GM23338 (cell line): ENCODE measurements at places on chromosomes 2 and 18. TPM values are rescaled to one million over a fixed set of nuclear protein-coding genes. Genes with fewer than 3 reads are reported as not detected.

Gene RNF125
- 29.2 and 34.8 TPM in 2 replicates for total RNA-seq

Gene ERBB4
- 0.73 and 1.4 TPM in 2 replicates for total RNA-seq

Gene IL36A
- not detected in 2 replicates for total RNA-seq

Gene CHRNG
- not detected in 2 replicates for total RNA-seq

Gene PLGLB2
- 1.0 TPM in 1 of 2 replicates, not detected in the other for total RNA-seq

Gene ALPI
- not detected in 2 replicates for total RNA-seq

- peaks cover 44% of the 10 kb centered on the region for H3K4me1 ChIP-seq
- peak; percentile 35 for DNase-seq
- H3K36me3 ChIP-seq: no peaks in the 10 kb centered on the region
These were observed 54.9 kb downstream of the R3HDM1 start for GRCh38 chr2:135586148-135586547.

DNA sequence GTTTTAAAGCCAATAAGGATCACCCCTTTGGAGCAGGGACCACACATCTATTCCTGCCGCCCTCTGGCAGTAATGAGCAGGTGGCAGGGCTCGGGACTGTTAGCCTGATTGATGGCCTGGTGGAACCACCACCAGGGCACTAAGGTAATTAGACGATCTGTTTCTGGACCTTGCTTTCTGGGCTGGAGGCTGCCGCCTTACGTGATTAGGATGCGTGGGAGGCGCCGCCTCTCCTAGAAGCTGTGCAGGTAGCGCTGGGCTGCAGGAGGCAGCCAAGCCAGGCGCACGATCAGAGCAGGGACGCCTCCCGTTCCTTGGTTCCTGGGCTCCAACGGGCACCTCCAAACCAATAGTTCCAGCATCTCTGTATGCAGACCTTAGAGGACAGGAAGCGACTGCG, 242.6 kb upstream of the RAB12 start:
- H3K27ac ChIP-seq: no peak overlapping the region
- H3K27me3 ChIP-seq: 0 out of 2 replicates have a peak, but pooled peaks cover 6% of the 10 kb centered on the region
- peak; percentile 55 for DNase-seq
- no peaks in the 10 kb centered on the region; the same call in 1 of the 2 replicates for H3K4me1 ChIP-seq

DNA sequence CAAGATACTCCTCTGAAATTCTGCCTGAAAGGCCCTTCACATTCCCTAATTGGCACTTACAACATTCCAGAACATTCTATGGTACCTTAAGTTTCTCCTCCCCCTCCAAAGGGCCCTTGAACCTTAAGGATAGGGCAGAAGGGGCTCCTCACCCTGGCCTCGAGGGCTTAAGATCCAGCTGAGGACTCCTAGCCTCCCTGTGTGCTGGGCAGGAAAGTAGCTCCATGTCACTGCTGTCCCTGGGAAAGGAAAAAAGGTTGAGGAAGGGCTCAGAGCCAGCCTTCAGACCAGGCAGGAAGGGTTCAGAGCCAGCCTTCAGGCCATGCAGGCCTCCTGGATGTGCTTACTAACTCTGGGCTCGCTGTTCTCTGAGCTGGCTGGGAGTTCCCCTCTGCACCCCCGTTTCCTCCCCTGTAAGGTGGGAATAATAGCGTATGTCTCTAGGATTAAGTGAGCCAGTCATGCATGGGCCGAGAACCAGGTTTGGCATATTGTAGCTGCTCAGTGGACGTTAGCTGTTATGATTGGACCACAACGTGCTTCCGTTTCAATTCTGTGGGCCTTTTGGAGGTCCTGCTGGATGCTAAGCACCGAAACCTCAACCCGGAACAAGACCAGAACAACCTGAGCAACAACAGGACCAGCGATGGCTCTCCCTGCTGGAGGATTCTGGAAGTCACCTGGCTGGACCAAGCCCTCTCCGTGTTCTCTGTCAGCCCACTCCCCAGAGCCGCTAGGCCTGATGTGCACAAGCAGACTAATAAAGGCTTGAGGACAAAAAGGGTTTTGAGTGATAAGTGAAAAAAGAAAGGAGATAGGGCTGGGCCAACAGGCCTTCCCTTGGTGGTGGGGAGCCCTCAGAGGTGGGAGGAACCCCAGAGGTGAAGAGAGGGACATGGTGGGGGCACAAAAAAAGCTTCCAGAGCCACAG, 1.0 kb upstream of the B3GNT7 start:
- H3K36me3 ChIP-seq: no peaks in the 10 kb centered on the region
- no peaks in the 10 kb centered on the region for H3K27me3 ChIP-seq
- H3K4me1 ChIP-seq: peaks cover 22% of the 10 kb centered on the region
- H3K27ac ChIP-seq: 0 out of 2 replicates have a peak overlapping the region, but pooled peaks have one; percentile 7

GRCh38 chr2:197433780-197434438, 919 bp downstream of the SF3B1 start:
- no peaks in the 10 kb centered on the region; the same call in 1 of the 2 replicates for H3K36me3 ChIP-seq
- no peaks in the 10 kb centered on the region for H3K27me3 ChIP-seq
- peak overlapping the region; percentile 83 for H3K4me3 ChIP-seq
- H3K27ac ChIP-seq: peak overlapping the region; percentile 93
- peaks cover 28% of the 10 kb centered on the region for H3K4me1 ChIP-seq
- no peak for DNase-seq

- DNase-seq: no peak
- no peak overlapping the region for H3K4me3 ChIP-seq
- H3K27ac ChIP-seq: no peak overlapping the region
- H3K36me3 ChIP-seq: no peaks in the 10 kb centered on the region
- H3K27me3 ChIP-seq: no peaks in the 10 kb centered on the region
These were observed 592 bp downstream of the PSD4 start for GRCh38 chr2:113174376-113174750.

- no peak overlapping the region for H3K4me3 ChIP-seq
- H3K36me3 ChIP-seq: no peaks in the 10 kb centered on the region
- H3K27ac ChIP-seq: no peak overlapping the region
- no peaks in the 10 kb centered on the region for H3K27me3 ChIP-seq
These were observed 342.1 kb downstream of the DYSF start for GRCh38 chr2:71795486-71795885.

- no peak overlapping the region for H3K4me3 ChIP-seq
- no peak for DNase-seq
- H3K27me3 ChIP-seq: no peaks in the 10 kb centered on the region
- H3K36me3 ChIP-seq: no peaks in the 10 kb centered on the region
- H3K4me1 ChIP-seq: no peaks in the 10 kb centered on the region
- H3K27ac ChIP-seq: no peak overlapping the region
These were observed 563.6 kb upstream of the PKDCC start for GRCh38 chr2:41483982-41484857.

DNA sequence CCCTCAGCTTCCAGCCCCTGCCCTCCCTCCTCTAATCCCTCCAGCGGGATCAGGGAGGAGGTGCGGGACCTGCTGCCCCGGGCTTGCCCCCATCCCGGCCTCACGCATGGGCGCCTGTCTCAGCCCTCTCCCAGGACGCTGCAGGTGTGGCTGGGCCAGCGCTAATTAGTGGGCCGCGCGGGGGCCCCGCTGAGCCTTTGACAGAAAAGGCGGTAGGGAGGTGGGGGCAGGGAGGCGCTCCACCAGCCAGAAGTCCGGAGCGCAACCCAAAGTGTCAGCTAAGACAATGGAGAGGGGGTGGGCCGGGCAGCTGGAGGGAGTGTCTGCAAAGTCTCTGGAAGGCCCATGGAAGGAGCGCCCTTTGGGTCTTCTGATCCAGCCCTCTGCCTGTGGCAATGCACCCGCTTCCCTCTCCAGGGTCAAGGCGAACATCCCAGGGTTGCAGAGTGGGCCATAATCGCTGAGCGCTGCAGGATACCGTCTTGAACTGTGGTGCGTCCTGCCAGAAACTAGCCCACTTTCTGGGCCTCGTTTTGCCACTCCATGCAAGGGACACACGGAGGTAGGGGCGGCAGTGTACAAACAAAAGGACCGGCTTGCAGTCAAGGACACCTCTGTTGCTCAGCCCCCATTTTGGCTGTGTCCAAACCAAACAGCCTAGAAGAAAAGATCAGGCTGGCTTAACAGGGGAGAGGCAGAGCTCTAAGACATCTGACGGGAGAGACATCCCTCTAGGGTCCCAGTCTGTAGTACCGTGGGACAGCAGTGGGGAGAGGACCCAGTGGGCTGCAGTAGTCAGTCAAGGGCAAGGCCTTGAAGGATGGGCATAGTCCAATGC, 3.5 kb downstream of the ATP6V1B1 start:
- H3K36me3 ChIP-seq: no peaks in the 10 kb centered on the region
- peak; percentile 80 for DNase-seq
- H3K27ac ChIP-seq: no peak overlapping the region
- H3K4me1 ChIP-seq: peaks cover 30% of the 10 kb centered on the region
- H3K4me3 ChIP-seq: peak overlapping the region; percentile 55
- peaks cover 64% of the 10 kb centered on the region for H3K27me3 ChIP-seq
